Forelimb muscle (tissue), 1 donor: ENCODE measurements at places on chromosomes 3 and 15. TPM values are rescaled to one million over a fixed set of nuclear protein-coding genes. Genes with fewer than 3 reads are reported as not detected.

- DNase-seq, result no peak
Measured at GRCh38 chr15:66211670-66212562, 41.6 kb downstream of the MEGF11 start.

DNA sequence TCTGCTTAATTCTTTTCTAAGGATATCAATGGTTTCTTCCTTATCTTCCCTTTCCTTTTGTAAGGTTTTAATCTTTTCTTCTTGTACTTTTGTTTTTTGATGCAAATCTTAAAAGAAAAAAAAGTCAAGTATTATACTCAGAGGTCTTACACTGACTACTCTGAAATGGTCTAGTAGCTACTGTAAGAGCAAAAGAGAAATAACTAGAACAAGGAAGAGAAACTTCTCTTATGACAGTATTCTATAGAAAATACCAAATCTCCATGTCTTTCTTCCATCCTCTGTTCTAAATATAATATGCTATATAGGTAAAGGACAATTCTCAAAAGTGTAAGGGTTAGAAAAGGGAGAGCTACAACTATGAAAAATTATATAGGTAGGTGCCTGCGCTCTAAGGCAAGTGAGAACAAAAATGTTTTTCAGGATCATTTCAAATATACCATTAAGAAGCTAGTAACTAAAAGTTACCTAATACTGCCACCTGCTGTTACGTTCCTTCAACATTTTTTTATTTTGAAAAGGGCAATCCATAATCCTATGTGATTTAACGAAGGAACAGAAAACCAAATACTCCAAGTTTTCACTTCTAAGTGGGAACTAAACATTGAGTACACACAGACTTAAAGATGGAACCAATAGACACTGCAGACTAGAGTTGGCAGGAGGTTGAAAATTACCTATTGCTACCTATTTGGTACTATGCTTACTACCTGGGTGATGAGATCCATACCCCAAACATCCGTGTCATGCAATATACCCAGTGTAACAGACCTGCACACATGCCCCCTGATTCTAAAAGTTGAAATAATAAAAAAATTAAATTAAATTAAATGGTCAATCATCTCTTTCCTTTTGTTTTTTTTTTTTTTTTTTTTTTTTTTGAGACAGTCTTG lies 36.7 kb downstream of the CIP2A start:
- DNase-seq, result peak; percentile 40

GRCh38 chr3:31039145-31039544 lies 144.7 kb upstream of the GADL1 start:
- no peak for DNase-seq

DNA sequence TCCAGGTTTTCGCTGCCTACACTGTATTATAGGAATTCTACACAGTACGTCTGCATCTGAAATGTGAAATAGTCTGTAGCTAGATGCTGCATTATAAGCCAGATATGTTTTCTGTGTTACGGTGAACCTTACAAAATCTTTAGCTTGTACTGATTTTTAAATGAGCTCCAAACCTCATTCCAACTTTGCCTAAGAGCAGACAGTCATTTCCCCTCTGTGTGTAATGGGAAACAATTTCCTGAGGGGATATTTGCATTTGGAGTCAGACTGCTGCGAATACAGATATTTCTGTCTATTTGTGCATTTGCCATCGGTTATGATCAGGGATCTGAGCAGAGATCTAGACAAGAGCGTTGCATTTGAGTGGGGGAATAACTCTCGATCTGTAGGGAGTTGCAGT lies 37.5 kb downstream of the ARNT2 start:
- DNase-seq, result no peak

DNA sequence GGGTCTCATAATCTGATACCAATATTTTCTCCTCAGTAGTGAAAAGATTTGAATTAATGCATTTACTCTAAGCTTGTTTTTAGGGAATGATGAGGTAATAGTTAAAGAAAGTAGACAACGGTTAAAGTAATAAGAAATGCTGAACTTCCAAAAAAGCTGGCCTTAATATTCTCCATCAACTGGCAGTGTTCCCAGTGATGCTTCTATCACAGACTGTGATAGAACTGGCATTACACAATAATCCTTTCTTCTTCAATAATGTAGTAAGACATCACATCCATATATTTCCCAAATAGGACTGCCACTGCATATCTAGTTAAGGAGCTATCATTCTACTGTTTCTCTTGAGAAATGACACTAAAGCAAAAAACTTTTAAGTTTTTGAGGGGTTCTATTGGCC lies 188.7 kb downstream of the IL5RA start:
- DNase-seq, result no peak

DNA sequence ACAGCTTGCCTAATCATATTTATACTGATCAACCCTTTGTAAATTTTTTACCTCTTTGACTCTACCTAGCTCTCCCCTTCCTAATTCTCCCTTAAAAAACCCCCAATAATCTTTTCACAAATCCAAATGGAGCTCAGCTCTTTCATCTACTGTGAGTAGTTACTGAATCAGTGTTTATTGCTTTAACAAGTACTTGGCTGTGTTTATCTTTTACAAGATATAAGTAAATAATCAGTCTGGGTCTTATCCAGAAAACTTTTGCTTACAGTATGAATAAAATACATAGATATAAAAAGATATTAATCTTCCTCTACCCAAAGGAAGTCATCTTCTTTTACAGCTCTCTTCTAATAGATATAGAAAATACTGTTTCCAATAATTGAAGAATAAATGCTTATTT lies 366.4 kb downstream of the RAP2B start:
- no peak for DNase-seq

GRCh38 chr3:35651851-35652250 lies 12.5 kb downstream of the ARPP21 start:
- DNase-seq, result no peak

DNA sequence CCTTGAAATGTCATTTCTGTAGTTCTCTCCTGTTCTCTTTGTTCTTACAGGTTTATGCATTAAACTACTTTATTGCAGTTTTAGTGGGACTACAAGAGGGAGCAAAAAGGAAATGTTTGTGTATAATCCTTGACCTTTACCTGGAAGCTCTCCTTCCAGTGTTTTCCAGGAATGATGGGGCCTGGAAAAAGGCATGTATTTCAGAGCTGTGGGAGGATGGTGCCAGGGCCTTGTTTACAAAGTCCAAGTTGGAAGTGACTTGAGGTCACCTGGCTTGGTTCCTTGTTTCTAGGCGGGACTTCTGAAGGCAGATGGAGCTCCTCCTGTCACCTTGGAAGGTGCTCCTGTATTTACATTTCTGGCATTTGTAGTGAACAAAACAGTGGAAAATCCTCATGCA lies 15.1 kb downstream of the ACVR2B start:
- no peak for DNase-seq

GRCh38 chr3:129627350-129628168 lies 21.1 kb upstream of the PLXND1 start:
- peak; percentile 58 for DNase-seq

GRCh38 chr15:69762373-69763148 lies 309.9 kb downstream of the RPLP1 start:
- no peak for DNase-seq

DNA sequence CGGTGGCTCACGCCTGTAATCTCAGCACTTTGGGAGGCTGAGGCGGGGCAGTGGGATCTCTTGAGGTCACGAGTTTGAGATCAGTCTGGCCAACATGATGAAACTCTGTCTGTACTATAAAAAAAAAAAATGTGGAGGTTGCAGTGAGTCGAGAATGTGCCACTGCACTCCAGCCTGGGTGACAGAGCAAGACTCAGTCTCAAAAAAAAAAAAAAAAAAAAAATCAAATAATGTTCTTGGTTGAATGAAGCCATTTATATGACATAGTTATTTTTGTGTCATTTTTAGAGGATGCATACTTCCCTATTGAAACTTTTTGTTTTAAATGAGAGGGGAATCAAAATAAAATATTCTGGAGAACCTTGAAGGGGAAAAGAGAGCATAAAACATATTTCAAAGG lies 3.1 kb downstream of the HMCES start:
- no peak for DNase-seq

DNA sequence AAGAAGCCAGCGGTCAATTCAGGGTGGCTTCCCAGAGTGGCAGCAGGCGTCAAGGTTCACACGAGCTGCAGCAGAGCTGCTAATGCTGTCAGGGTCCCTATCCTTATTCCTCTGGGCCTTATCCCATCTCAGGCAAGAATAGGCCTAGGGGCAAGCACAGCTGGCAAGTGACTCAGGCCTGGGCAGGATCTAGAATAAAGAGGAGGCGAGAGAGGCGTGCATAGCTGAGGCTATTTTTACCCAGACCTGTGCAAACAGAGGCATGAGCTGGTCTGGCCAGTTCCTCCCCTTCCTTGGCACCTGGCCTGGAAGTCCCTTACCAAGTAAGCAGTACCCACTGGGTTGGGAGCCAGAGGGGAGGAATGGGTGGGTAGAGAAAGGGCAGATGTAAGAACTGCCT lies 12.2 kb upstream of the VIPR1 start:
- DNase-seq, result no peak

DNA sequence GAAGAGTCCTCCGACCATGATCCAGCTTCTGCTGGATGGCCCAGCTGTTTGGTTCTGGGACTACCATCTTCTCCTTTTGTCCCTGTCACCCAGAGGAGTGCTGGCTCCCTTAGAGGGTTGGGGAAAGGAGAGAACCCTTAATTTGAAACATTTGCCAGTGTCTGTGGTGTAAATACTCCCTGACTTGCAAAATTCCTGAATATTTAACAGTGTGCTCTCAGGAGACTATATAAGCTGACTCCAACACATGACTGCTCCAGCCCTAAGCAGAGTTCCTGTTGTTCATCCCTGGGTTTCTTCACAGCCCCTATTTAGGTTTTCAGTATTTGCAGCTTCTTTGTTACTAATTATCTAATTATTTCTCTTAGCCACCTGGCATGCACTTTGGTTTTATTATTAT lies 133.1 kb downstream of the CPNE4 start:
- DNase-seq, result no peak

GRCh38 chr15:91889111-91889815 lies 35.8 kb downstream of the SLCO3A1 start:
- DNase-seq, result no peak

DNA sequence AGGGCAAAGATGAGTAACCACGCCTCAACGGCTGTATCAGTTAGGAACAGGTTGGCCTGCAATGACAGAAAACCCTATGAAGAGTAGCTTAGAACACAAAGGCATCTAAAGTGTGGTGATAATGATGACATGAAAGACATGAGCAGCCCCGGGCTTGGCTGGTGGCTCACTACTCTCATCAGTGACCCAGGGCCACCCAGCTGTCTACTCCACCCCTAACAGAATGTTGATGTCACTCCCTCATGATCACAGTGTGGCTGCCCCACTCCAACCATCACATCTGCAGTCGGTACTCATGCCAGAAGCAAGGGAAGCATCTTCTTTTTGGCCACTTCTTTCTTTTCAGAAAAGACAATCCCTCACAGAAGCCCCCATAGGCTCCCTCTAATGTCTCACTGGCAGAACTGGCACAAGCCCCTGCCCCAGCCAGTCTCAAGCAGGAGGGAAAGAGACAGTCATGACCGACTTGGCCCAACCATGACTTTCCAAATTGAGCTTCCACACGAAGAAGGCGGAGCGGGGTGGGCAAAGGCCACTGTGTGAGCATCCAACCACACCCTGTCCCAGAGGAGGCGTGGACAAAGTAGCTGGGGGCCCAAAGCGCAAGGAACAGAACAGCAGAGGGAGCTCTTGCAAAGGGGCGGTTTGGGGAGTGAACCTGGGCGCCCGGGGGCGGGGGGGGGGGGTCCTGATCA lies 72.0 kb upstream of the IQSEC1 start:
- no peak for DNase-seq

DNA sequence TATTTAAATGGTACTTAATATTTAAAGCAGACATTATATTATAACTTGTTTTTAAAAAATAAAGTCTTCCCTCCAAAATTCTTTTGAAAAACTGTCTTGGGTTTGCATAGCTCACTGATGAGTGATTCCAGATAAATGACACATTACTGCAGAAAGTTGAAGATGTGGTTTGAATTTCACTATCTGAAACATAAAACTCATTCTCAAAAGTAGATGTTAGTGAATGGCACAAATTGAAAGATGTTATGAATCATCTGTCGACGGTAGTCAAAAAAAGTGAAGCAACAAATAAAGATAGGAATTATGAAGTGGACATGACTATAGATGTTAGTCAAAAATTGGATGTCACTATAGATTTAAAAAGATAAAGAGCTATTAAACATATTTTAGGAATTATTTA lies 280.5 kb downstream of the GAP43 start:
- DNase-seq, result no peak

DNA sequence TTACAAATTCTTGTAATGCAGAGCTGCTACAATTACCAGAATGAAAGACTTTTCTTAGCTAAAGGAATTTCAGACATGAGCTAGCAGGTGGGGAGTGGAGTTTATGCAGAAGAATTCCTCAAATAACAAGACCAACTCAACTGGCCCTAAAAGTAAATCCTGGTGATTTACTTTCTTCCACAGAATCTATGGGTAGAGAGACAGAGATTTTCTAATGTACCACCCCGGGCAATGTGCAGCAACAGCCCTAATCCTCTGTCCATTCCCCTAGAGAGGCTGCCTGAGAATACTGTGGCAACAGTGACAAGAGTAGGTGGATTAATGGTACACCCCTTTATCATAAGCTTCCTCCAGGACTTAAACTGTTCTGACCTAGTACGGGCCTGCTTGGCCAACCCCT lies 55.2 kb downstream of the AQR start:
- DNase-seq, result no peak

DNA sequence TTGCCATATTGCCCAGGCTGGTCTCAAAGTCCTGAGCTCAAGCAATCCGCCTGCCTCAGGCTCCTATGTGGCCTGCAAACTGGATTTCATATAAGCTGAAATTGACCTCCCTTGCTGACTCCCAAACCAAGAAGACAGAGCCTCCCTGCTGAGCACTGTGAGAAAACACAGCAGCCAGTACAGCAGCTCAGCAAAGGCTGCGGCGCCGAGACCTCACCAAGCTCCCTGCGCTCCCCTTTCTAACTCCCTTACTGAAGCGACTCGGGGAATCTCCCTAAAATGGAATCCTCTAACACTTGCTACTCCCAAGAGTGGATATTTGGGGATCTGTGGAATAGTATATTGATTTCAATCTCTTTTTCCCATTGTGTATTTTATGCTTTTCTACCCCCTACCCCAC lies 34.6 kb downstream of the MUC20 start:
- no peak for DNase-seq

GRCh38 chr3:42741796-42742195 lies 31.3 kb downstream of the CCDC13 start:
- no peak for DNase-seq

DNA sequence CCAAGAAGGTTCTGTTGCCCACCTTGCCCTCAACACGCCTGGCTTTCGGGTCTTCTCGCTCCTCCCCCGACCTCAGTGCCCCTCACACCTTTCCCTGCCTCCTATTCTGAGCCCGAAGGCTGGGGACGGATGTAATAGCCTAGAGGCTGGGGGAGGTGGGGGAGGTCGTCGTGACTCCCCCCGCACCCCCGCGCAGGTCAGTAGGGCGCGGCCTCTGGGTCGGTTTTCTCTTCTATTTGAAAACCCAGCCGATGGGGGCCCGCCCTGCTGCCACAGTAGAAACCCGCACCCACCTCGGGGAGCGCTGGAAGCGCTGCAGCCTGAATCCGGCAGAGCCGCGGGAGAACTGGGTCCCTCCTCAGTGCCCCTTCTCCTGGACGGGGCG lies 1.0 kb upstream of the RBPMS2 start:
- DNase-seq, result no peak

- DNase-seq, result no peak
Measured at GRCh38 chr15:82130248-82130647, 84.4 kb upstream of the MEX3B start.

GRCh38 chr3:181851063-181851462 lies 139.3 kb downstream of the SOX2 start:
- DNase-seq, result no peak

- DNase-seq, result no peak
Measured at GRCh38 chr15:40338921-40339620, 1.7 kb downstream of the CCDC9B start.

The MB21D2 gene
- polyA plus RNA-seq, result 17.5 TPM

The GOLGA8S gene
- 0.92 TPM for polyA plus RNA-seq

The KLF15 gene
- 1.7 TPM for polyA plus RNA-seq
